ENCODE measurements at places on chromosomes 2 and 18. TPM values are rescaled to one million over a fixed set of nuclear protein-coding genes. Genes with fewer than 3 reads are reported as not detected.

The ENOSF1 gene
- total RNA-seq = 82.2 TPM

The CPO gene
- total RNA-seq = not detected

The HOXD13 gene
- not detected for total RNA-seq

The FSHR gene
- not detected for total RNA-seq

The ZNF892 gene
- total RNA-seq = 3.9 TPM

The ASXL3 gene
- total RNA-seq = 1.4 TPM

The UGT1A5 gene
- total RNA-seq = 0.27 TPM

The SIX3 gene
- not detected for total RNA-seq

The MSGN1 gene
- total RNA-seq = not detected

The SP3 gene
- total RNA-seq = 77.0 TPM

The GPR35 gene
- total RNA-seq = 4.7 TPM

DNA sequence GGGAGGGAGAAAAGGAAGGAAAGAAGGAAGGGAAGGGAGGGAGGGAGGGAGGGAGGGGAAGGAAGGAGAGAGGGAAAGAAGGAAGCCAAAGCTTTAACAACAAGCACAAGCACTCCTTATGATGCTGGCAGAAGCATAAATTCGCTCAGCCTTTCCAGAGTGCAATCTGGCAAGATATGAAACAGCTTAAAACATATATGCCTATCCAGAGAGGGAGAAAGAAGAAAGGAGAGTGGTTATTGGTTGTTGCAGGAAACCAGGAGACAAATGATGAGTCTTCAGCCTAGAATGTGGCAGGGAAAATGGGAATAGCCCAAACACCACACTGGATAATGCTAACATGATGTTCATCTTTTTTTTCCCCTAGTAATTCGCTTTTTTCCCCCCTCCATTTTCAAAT is 64.0 kb downstream of the STPG4 start:
- no peaks in the 10 kb centered on the region for H3K27me3 ChIP-seq
- no peak overlapping the region for H3K27ac ChIP-seq
- no peaks in the 10 kb centered on the region for H3K36me3 ChIP-seq

DNA sequence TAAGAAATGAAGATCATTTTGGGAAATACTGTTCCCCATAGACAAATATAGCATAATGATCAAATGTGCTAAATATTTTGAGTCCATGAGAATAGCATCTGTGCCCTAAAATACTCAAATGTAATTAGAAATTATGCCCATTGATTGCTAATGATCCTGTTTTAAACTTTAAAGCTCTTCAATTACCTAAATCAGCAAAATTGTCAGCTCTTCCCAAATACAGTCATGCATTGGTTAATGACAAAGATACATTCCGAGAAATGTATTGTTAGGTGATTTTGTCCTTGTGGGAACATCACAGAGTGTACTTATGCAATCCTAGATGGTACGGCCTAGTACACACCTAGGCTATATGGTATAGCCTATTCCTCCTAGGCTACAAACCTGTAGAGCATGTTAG is 89.7 kb downstream of the NEB start:
- H3K4me1 ChIP-seq = no peaks in the 10 kb centered on the region
- no peaks in the 10 kb centered on the region for H3K36me3 ChIP-seq
- H3K27me3 ChIP-seq = no peaks in the 10 kb centered on the region
- no peak overlapping the region for H3K27ac ChIP-seq

GRCh38 chr2:205954707-205955106 is 131.3 kb downstream of the INO80D start:
- no peaks in the 10 kb centered on the region for H3K27me3 ChIP-seq
- no peaks in the 10 kb centered on the region for H3K36me3 ChIP-seq
- no peak overlapping the region for H3K27ac ChIP-seq

- H3K27me3 ChIP-seq = no peaks in the 10 kb centered on the region
- H3K27ac ChIP-seq = peak overlapping the region; percentile 13
- peaks cover 14% of the 10 kb centered on the region for H3K4me1 ChIP-seq
- no peaks in the 10 kb centered on the region for H3K36me3 ChIP-seq
Observed at GRCh38 chr18:57980573-57981307, 63.3 kb upstream of the NEDD4L start.

DNA sequence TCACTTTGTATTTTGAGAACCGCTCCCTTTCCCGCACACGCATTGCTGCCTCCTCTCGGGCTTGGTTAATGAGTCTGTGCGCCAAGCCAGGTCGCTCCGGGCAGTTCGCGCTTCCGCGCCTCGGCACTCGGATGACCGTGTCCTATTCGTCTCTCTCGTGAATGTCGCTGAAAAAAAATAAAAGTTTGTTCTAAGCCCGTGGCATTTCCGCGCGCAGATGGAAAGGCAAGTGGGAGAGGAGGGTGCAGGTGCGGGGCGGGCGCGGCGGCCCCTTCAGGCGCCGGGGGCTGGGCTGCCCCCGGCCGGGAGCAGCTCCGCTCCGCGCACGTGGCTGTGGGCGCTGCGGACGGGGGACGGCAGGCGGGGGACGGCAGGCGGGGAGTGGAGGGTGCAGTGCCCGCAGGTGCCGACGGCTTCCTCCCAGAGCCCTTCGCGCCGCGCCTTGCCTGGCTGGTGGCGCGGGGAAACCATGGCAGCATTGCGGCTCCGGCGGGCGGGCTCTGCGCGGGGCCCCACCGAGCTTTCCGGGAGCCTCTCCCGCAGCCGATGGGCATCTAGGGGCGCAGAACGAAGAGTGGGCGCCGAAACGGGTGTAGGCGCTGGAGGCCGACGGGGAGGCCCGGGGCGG is 159.6 kb upstream of the SIX2 start:
- no peaks in the 10 kb centered on the region for H3K36me3 ChIP-seq
- H3K27ac ChIP-seq = peak overlapping the region; percentile 28
- peaks cover 26% of the 10 kb centered on the region for H3K4me1 ChIP-seq
- H3K27me3 ChIP-seq = peaks cover 79% of the 10 kb centered on the region
- peak overlapping the region; percentile 51 for H3K4me3 ChIP-seq

DNA sequence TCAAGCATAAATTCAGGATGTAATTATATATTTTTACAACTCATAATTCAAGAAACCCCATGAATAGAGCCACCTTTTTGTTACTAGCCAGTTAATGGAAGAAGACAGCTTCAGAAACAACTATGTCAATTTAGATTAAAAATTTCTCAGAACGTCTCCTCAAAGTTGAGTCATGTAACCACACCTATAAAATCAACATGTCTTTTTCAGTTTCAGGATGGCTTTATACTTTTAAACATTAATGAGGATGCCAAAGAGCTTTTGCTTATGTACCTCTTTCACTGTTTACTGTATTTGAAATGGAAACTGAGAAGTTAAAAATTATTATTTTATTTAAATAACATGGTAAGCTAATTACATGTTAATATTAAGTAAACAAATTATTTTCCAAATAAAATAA is 280.1 kb downstream of the PTH2R start:
- no peak overlapping the region for H3K27ac ChIP-seq
- H3K27me3 ChIP-seq = no peaks in the 10 kb centered on the region

DNA sequence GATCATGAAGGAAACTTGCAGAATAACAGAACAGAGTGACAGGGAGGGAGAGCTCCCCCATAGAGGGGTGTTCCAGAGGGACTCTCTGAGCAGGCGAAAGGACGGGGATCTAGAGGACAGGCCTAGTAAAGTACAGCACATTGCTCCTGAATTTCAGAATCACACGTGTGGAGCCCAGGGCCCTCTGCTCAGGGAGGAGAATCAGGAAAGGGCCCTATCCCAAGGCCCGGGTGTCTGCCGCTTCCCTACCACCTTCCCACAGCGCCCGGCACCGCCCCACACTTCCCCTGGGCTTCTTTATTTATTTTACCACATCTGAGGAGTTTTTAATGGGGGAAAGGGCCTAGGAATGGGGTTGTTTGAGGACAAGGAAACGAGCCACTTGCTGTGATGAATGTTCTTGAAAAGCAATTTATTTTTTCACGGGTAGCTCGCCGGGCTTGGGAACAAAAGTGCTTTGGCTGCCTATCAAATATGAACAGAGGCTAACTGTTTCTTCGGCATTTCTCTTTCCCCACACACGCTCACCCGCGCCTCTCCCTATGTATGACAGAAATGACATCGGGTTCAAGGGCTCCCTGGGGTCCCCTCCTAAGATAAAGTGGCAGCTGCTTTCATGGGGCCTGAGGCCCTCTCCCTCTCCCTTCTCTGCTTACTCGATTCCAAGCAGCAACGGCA is 79.3 kb upstream of the GLI2 start:
- no peak for DNase-seq
- peaks cover 19% of the 10 kb centered on the region for H3K27me3 ChIP-seq
- no peak overlapping the region for H3K27ac ChIP-seq
- no peaks in the 10 kb centered on the region for H3K36me3 ChIP-seq
- peaks cover 11% of the 10 kb centered on the region for H3K4me1 ChIP-seq

- H3K36me3 ChIP-seq = no peaks in the 10 kb centered on the region
- DNase-seq = no peak
- H3K27ac ChIP-seq = no peak overlapping the region
- no peak overlapping the region for H3K4me3 ChIP-seq
- no peaks in the 10 kb centered on the region for H3K27me3 ChIP-seq
Observed at GRCh38 chr2:23467618-23468017, 82.6 kb downstream of the KLHL29 start.

DNA sequence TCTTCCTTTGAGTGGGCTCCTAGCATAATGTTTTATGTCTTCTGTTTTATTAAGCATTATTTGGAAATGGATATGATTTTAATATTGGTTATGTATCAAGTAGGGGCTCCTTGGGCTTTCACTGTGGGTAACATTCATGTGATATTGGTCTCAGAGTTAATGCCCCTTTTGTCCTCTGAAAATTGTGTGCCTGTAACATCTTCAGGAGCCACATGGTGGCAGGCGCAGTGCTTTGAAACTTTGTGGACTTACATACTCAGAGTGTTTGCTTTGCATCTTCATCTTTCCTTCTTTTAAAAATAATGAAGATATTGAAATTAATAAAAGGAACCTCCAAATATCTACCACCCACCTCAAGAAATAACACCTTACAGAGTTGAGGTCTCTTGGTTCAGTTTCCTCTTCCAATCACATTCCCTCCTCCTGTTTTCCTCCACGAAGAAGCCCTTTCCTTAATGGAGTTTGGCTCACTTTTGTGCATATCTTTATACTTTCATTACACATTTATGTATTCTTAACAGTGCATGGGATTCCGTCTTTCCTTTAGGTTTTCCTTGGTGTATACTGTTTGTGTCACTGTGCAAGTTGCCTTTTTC is 73.5 kb downstream of the LIMS1 start:
- no peaks in the 10 kb centered on the region for H3K36me3 ChIP-seq
- DNase-seq = peak; percentile 64
- H3K27me3 ChIP-seq = no peaks in the 10 kb centered on the region
- peaks cover 28% of the 10 kb centered on the region for H3K4me1 ChIP-seq

- peak overlapping the region; percentile 89 for H3K27ac ChIP-seq
- no peaks in the 10 kb centered on the region for H3K36me3 ChIP-seq
- no peaks in the 10 kb centered on the region for H3K27me3 ChIP-seq
- DNase-seq = peak; percentile 66
Observed at GRCh38 chr2:200305797-200306195, 697 bp upstream of the SPATS2L start.

- no peak overlapping the region for H3K27ac ChIP-seq
- H3K36me3 ChIP-seq = no peaks in the 10 kb centered on the region
- no peaks in the 10 kb centered on the region for H3K4me1 ChIP-seq
Observed at GRCh38 chr2:65518751-65519150, 86.4 kb upstream of the SPRED2 start.

GRCh38 chr18:77985526-77986281 is 736.1 kb downstream of the GALR1 start:
- H3K4me1 ChIP-seq = no peaks in the 10 kb centered on the region
- no peak overlapping the region for H3K27ac ChIP-seq
- H3K4me3 ChIP-seq = no peak overlapping the region
- no peaks in the 10 kb centered on the region for H3K36me3 ChIP-seq
- DNase-seq = no peak

- no peaks in the 10 kb centered on the region for H3K27me3 ChIP-seq
- no peaks in the 10 kb centered on the region for H3K36me3 ChIP-seq
- DNase-seq = no peak
- no peak overlapping the region for H3K27ac ChIP-seq
- H3K4me1 ChIP-seq = peaks cover 4% of the 10 kb centered on the region
Observed at GRCh38 chr2:46921676-46922448, 6.3 kb upstream of the MCFD2 start.

GRCh38 chr2:33219850-33220275 is 256.6 kb upstream of the RASGRP3 start:
- no peaks in the 10 kb centered on the region for H3K36me3 ChIP-seq
- peaks cover 16% of the 10 kb centered on the region for H3K4me1 ChIP-seq
- no peak for DNase-seq
- H3K27me3 ChIP-seq = no peaks in the 10 kb centered on the region
- no peak overlapping the region for H3K27ac ChIP-seq
- no peak overlapping the region for H3K4me3 ChIP-seq

GRCh38 chr2:131413148-131413747 is 49.3 kb upstream of the RAB6D start:
- H3K4me1 ChIP-seq = no peaks in the 10 kb centered on the region
- H3K27ac ChIP-seq = no peak overlapping the region
- no peaks in the 10 kb centered on the region for H3K36me3 ChIP-seq
